ENCODE measurements at places on chromosomes 2 and 18.
A peak's percentile ranks its signal among the peaks of the same experiment; 100 is the strongest.

- DNase-seq, result no peak
Measured at GRCh38 chr2:134626781-134627180, 92.0 kb downstream of the TMEM163 start.

DNA sequence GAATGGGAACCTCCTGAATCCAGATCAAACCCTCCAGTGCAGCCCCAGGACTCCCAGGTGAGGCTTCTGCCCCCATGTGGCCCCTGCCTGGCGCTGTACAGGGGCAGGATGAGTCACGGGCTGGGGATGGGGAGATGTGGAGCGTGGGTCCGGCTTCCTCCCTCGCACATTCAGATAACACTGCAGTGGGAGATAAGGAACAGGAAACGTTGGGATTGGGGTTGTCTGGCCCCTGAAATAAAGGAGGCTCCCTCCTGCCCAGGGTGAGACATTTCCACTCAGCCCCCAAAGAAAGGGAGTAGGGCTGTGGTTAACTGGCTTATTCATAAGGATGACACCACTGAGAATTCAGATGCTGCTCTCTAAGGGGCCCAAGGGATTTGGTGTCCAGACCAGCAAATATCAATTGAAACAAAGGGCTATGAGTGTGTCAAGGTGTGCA, 30.7 kb downstream of the IGFBP5 start:
- no peak for DNase-seq

GRCh38 chr2:32683520-32684086, 55.8 kb downstream of the TTC27 start:
- DNase-seq, result no peak

GRCh38 chr2:133957724-133958480, 296.0 kb upstream of the MGAT5 start:
- no peak for DNase-seq

- DNase-seq, result peak; percentile 21
Measured at GRCh38 chr2:200159829-200160781, 146.4 kb upstream of the SPATS2L start.
